Fibroblast of skin of scalp (primary cell): ENCODE measurements at places on chromosomes 6 and 20.

GRCh38 chr6:113281014-113281413 is 576.1 kb upstream of the MARCKS start:
- DNase-seq: peak; percentile 98

DNA sequence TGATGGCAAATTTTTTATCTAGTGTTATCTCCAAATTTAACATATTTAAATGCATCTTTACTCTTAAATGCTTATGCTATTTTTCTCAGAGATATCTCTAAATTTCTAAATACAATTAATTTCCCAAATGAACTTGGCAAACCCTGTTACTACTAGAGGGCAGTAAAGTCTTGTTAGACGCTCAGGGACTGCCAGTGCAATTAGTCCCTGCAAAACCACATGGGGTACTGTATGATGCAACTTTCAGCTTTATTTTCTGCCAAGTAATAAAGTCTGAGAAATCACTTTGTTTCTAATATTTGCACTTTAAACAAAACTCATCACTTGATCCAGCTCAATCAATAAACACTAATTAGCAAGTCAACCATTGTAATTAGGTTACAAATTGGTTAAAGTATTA is 76.0 kb upstream of the ADGRB3 start:
- peak; percentile 48 for DNase-seq

DNA sequence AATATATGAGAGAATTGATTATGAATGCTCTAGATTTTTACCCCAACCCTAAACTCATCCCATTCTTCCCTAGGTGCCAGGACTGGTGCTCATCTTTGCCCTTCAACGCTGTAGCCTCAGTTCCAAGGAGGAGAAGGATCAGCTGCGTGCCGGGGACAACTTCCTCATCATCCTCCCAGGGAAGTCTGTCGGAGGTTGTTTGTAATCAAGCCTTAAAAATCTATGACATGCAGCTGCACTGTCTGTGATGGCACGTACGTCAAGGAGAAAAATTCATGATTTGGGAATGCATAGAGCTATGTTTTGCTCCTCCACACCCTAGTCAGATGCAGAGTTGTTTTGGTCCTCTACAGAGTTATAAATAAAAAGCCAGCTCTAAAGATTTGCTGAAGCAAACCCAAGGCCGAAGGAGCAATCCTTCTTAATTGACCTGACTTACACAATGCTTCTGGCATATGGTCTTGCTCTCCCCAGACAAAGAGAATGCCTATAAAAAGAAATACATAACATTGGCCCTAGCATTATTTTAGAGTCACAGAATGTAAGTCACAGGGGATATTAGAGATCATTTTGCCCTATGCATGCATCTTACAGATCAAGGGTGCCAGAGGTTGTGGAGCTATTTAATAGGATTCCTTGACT is 244.2 kb downstream of the HIVEP2 start:
- no peak for DNase-seq

- no peak for DNase-seq
These were observed 148.0 kb downstream of the MCHR2 start for GRCh38 chr6:99846006-99846405.

DNA sequence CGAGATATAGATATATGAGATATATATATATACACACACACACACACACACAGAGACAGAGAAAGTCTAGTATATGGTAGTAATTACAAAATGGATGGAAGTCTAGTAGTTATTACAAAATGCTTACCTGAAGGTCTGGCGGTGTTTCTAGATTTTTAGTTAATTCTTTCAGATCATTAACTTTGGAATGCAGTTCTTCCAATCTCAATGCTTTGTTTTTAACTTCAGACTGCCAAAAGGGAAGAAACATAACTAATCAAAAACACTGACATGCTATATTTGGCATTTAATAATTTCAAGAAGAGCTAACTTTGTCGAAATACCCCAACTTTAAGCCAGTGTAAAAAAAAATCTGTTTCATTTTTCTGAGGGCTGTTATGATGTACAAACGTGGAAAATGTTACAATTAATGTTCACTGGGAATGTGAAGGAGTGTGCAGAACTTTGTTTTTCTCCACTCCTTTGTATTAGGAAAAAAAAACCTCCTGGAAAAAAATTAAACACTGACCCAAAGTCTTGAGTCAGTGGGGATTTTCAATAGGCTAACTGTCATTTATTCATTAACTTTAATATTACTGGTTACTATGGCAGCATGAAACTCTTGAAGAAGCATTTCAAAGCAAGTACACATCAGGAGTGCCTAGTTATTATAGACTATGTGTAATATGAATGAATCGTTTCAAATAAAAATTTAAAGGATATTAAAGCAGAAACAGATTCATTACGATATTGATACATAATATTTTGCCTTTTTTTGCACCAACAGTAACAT is 232.9 kb downstream of the SYNE1 start:
- no peak for DNase-seq

GRCh38 chr20:52837378-52837777 is 134.8 kb upstream of the TSHZ2 start:
- DNase-seq: no peak

DNA sequence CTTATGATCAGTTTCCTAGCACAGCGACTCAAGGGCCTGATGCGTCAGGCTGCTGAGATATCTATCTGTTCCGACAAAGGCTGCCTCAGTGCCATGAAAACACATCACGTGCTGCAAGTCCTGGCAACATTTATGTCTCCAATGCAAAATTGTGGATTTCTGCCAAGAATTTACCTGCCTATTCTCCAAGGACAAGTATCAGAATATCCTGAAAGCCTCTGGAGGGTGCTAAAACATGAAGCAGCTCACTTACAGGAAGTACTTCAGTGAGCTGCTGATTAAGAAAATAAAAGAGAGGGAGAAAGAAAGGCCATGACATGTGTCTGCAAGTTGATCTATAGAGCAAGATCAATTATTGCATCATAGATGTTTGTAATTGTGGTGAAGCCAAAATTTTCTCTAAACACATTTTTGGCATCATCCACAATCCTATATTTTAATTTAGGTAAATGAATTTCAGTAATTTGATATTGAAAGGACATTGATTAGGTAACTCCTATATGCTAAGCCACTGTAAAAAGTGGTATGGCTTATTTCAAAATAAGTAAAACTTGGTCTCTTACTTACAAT is 25.8 kb upstream of the TPBG start:
- no peak for DNase-seq

- DNase-seq: no peak
These were observed 557.9 kb upstream of the ID4 start for GRCh38 chr6:19279273-19279684.

GRCh38 chr6:148548065-148548748 is 198.6 kb upstream of the UST start:
- peak; percentile 23 for DNase-seq

DNA sequence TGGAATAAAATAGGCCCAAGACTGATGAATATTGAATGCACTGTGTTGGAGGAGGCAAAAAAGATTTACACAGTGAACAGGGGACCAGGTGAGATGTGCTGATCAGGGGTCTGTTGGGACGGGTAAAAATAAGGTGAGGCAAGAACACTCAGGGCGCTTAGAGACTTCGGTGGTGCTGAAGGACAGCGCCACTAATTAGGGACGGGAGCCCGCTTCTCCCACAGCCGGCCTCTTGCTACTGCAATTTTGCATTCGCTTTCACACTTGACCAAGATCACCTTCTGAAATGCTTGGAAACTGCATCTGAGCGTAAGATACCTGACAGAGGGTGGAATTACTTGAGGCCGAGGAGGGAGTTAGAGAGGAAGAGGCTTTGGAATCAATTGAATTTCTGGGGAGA is 7.3 kb downstream of the TFAP2D start:
- peak; percentile 11 for DNase-seq

DNA sequence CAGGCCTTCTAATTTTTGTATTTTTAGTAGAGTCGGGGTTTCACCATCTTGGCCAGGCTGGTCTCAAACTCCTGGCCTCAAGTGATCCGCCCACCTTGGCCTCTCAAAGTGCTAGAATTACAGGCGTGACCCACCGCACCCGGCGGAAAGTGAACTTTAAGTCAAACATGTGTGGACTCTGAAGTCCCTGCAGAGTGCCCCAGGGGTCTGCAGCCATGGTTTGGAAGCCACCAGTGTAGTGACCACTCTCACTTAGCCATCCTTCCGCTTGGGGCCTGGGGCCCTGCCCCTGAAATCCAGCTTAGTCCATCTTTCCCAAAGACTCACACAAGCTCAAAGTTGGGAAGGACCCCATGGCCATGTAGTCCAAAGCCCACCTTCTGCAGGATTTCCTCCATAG is 164.5 kb downstream of the GRM4 start:
- DNase-seq: no peak

DNA sequence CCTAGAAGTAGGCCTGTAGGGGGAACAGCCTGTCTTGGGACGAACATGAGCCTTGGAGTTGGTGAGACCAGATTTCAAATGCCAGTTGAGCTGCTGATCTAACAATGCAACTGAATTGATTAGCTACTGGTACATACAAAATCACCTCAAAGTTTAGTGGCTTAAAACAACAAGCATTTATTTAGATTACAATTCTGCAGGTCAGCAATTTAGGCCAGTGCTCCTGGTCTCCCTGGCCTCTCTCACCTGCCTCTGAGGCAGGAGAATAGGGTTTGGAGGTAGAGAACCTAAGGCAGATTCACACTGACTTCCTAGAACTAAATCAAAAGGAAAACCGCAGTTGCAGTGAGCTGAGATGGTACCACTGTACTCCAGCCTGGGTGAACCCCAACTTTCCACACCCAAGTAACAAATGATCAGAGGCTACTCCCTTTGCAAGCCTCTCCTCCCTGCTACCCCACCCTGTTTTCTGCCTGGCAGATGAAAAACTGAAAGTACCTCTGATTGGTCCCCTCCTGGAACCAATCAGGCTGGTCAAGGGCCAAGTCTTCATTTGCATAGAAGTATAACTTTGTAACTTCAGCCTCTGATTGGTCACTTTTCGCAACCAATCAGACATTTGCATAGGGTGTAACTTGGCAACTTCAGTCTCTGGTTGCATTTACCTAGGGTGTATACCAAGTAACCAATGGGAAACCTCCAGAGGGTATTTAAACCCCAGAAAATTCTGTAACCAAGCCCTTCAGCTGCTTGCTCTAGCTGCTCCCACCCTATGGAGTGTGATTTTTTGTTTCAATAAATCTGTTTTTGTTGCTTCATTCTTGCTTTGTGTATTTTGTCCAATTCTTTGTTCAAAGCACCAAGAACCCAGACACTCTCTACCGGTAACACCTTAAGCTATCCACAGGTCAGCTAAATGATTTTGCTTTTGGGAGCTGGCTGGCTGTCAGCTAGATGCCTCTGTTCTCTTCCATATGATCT is 8.1 kb upstream of the UBR2 start:
- DNase-seq: peak; percentile 36

GRCh38 chr6:43129434-43130194 is 41.5 kb upstream of the SRF start:
- DNase-seq: peak; percentile 64

DNA sequence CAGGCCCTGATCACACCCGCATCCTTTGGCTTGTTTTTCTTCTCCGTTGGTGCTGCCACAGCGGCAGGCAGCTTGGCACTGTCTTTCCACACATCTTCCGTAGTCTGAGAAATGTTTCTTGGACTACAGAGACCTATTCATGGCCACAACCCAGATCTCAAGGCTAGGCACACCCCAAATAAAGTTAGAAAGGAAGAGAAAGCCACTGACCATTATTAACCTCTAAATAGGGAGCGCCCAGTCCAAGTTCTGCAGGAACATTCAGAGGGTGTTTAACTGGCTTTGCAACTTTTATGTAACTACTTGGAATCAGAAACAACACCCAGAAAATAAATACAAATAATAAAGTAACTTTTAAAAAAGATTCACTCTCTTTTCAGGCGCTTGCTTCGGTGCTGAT is 124.8 kb upstream of the NEDD9 start:
- DNase-seq: no peak

DNA sequence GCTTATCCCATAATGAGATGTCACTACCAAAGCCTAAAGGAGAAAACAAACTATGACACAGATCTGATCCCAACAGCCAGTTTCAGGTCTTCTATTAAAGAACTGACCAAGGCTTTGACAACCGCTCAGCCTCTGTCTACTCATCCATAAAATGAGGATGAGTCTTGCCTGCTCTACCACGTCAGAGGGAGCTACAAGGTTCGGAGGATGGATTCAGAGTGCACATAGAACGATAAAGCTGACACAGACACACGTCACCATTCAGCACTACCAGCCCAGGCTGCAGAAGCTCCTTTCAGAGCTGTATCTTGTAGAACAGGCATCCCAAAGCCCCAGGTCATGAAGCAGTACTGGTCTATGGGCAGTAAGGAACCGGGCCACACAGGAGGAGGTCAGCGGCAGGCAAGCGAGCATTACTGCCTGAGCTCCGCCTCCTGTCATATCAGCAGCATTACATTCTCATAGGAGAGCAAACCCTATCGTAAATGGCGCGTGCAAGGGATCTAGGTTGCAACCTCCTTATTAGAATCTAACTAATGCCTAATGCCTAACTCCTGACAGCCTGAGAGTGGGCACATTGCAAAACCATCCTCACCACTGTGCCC is 25.1 kb downstream of the KIF16B start:
- DNase-seq: no peak

GRCh38 chr6:149840345-149841075 is 23.6 kb downstream of the LRP11 start:
- DNase-seq: peak; percentile 80

- DNase-seq: peak; percentile 38
These were observed 32.5 kb downstream of the PLCG1 start for GRCh38 chr20:41169791-41170351.

- peak; percentile 86 for DNase-seq
These were observed 25.3 kb downstream of the MBOAT1 start for GRCh38 chr6:20186981-20187380.

GRCh38 chr6:154683756-154684523 is 49.3 kb upstream of the SCAF8 start:
- peak; percentile 30 for DNase-seq

- no peak for DNase-seq
These were observed 205.4 kb upstream of the CST7 start for GRCh38 chr20:24743641-24744040.

- no peak for DNase-seq
These were observed 48.4 kb upstream of the EZR start for GRCh38 chr6:158867381-158868121.

- no peak for DNase-seq
These were observed 25.7 kb downstream of the TCF15 start for GRCh38 chr20:584161-584970.

DNA sequence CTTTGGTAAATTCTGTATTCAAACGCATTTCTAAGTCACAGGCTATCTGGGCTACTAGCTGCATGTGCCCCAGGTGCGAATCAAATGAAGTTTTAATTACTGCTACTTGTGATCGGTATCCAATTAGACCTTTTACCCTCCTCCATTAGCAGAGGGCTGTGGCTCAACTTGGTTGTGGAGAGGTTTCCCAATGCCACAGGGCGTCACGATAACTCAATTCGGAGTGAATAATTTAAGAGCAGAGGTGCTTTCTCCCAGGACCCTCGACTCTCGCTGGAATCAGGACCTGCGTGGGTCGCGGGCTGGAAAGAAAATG is 640 bp downstream of the SAYSD1 start:
- DNase-seq: no peak

GRCh38 chr6:111837007-111837406 is 36.2 kb downstream of the FYN start:
- DNase-seq: no peak
